ENCODE measurements at places on chromosomes 16 and 17.

- DNase-seq = no peak
These were observed 52.3 kb downstream of the TNRC6C start for GRCh38 chr17:78010759-78011158.

DNA sequence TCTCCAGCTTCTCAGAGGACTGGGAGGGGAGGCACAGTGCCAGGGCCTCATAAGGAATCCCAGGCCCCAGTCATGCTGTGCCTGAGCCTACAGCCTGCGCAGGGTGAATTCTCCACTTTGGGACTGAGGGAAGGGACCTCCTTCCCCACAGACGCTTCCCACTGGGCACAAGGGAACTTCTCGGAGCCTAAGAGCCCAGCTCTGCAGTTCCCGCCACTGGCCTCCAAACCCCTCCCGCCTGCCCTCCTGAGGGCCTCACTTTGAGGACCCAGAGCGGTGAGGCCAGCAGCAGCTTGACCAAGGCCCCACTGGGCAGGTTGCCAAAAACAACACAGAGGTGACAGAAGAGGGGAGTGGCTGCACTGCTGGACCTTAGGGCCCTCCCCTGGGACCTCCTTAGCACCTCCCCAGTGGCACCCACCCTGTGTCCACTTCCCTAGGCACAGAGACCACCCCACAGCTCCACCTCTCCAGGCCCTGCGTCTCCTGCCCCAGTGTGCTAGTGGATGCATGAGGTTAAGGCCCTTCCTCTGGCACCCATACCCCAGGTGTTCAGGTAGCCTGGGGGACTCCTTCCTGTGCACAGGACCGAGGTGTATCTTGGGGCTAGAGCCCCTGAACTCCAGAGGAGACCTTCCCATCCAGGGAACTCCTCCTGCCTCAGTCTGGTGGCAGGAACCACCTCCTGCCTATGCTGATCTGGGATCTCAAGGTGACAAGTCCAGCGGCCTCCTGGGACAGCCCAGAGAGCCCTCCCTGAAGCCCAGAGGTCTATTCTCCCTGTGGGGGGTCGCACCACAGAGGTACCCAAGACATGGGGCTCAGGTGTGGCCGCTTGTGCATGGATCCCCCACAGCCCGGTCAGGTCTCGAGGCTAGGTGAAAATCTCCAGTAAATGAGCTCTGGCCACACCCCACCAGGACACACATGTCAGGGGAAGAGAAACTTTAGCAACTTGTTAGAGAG, 3.4 kb downstream of the CASKIN2 start:
- no peak for DNase-seq

- no peak for DNase-seq
These were observed 19.0 kb downstream of the MEAK7 start for GRCh38 chr16:84485255-84486010.

- no peak for DNase-seq
These were observed 173.6 kb downstream of the PRKCA start for GRCh38 chr17:66476014-66476413.

DNA sequence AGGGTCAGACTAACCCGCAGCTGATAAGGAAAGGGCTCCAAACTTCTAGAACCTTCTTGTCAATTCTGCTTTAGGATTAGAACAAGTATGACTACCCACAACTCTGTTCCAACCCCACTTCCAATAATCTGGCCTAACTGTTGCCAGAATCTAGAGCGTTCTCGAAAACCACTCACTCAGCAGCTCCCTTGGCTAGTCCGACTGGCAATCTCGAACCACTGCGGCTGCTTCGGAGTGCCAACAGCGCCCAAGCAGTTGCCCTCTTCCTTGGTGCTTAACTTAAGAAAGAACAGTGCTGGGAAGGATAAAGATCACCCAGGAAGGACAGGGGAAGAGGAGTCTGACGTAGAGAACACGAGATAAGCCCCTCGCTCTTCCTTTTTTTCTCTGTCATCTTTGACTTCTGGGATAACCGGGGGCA, 818 bp downstream of the DNAJC7 start:
- no peak for DNase-seq

All from AG08395 (cell line).